ENCODE measurements at places on chromosomes 2 and 18.
A peak's percentile ranks its signal among the peaks of the same experiment; 100 is the strongest.

DNA sequence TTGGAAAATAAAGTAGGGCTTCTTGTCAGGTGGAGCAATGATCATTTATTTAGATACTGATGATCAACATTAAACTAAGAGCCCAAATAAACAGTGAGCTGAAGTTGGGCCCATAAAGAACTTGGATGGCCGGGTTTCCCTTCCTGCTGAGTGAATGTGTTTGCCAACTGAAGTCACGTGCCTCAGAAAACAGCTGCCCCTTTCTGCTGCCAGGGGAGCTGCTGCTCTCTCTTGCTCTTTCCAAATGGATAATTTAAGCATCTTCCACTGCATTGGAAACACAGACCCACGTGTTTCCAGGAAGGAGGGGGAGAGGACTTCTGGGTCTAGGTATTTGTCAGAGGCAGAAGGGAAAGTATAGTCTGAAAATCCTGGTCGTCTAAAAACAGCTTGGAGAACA, 22.9 kb upstream of the NCKAP5 start:
- DNase-seq, result no peak

GRCh38 chr2:204628926-204629712, 83.8 kb downstream of the PARD3B start:
- DNase-seq, result peak; percentile 30

DNA sequence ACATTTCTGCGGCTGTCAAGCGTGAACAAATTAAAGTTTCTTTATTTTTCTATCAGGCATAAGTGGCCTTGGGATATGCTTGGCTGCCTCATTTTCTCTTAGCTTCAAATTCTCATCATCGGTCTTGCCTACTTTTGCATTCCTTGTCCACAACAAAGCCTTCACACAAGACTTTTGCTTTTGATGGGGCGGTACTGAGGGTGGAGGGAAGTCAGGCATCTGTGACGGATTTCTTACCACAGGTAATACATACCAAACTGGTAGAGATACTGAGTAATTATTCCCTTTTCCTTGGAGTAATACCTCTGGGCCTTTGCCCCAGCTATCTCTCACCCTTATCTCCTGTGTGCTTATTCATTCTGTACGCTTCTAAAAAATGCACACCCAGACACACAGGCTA, 468.3 kb upstream of the RGPD4 start:
- no peak for DNase-seq

GRCh38 chr2:37390777-37391176, 46.3 kb downstream of the QPCT start:
- no peak for DNase-seq

DNA sequence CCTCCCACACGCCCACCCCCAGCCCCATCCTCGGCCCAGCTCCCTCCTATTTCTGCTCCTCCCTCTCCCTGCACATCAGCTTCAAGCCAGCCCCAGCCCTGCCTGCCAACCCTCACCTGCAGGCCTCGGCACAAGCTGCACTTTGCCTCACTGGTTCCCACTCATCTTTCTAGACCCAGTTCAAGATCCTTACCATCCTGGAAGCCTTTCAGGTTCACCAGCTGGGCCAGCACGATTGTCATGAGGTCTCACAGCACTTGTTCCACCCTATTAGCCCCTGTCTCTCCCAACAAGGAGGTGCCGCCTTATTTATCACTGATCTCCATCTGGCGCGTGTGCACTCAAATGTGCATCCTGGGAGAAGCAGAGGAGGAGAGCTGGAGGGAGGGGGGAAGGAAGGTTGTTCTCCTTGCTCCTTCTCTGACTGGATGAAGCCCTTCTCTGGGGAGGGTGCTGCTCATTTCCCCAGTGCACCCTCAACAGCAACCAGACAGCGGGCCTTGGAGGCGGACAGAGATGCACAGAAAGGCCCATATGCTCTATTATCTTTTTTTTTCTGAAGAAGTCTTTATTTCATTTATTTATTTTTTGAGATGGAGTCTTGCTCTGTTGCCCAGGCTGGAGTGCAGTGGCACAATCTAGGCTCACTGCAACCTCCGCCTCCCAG, 15.5 kb upstream of the BIN1 start:
- no peak for DNase-seq

GRCh38 chr2:3904061-3904460, 200.7 kb downstream of the DCDC2C start:
- no peak for DNase-seq

DNA sequence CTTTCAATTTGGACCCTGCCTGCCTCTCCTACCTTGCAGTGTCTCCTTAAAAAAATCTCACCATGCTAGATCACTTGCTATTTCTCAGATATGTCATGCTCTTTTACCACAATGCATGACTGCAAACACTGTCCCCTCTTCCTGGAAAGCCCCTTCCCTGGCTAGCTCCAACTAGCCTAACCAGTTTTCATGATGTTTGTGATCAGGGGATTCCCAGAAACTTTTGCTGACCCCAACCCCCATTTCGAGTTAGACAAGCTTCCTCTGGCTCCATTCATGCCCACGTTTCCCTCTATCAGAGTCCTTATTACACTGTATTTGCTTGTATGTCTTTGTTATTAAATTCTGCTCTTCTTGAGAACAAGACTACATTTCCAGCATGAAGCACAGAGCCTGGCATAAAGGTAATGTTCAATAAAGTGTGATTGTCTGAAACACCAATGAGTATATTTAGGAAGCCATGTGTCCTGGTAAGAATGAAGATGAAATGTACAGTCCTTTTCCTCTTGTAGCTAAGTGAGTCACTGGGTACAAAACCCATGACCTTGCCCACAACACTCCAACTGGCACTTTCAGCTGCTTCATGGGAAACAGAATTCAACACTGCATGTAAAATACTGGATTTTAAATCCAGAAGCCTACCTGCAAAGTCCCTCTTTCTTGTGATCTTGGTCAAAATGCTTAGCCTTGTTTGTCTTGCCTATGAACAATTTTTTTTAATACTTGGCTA, 62.0 kb upstream of the ATL2 start:
- DNase-seq, result no peak

GRCh38 chr2:190533175-190533967, 1.2 kb downstream of the NEMP2 start:
- DNase-seq, result peak; percentile 20

GRCh38 chr18:48676346-48676745, 137.5 kb downstream of the CTIF start:
- DNase-seq, result peak; percentile 36

DNA sequence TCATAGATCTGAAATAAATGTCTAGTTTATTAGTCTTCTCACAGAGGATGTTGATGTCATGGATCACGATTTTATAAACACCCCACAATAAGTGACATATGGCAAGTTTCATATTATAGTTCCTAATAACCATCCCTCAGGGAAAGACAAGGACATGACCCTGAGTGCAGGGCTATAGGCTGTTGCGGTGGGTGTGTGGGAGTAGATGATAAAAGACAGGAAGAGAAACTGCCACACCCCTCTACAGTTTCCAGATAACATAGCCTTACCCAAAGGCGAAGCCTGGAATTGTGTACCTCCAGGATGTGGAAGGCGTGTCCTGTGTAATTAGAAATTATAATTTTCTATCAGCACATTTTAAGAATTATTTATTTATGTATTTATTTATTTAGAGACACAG, 2.4 kb upstream of the NEDD4L start:
- DNase-seq, result no peak

DNA sequence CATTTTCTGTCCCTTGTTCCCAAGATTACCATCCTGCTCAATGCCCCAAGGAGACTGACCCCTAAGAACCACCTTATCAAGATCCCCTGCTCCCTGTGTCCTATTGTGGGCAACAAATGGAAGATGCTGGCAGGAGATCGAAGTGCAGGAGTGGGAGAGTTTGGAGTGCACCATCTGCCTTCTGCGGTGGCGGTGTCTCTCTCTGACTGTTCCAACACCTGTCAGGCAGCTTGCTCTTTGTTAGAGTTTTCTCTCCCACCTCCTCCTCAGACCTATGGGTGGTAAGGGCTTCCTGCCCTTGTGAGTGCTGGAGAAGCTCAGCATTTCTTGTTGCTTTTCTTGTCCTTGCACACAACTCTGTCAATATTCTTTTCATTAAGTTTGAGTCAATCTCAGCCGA, 64.1 kb upstream of the SPHKAP start:
- no peak for DNase-seq

GRCh38 chr2:201987426-201987825, 46.2 kb upstream of the FZD7 start:
- DNase-seq, result no peak

GRCh38 chr2:172082105-172082943, 3.0 kb upstream of the DLX1 start:
- DNase-seq, result no peak

DNA sequence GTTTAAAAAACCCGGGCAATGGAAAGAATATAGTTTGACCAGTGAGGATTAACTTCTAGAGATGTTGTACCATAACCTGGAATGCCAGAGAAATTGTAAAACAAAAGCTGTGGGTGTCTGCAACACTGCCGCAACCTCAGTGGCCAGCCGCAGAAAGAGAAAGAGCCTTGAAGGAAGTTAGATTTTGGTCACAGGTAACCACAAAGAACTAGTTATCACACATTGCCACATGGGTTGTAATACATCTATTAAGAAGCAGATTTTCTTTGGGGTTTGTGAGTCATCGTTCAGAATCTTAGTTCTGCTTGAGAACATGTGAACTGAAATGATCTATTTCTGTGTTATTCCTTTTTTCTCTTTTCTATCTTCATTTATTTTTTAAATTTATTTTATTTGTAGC, 222.9 kb upstream of the AGAP1 start:
- DNase-seq, result peak; percentile 77

DNA sequence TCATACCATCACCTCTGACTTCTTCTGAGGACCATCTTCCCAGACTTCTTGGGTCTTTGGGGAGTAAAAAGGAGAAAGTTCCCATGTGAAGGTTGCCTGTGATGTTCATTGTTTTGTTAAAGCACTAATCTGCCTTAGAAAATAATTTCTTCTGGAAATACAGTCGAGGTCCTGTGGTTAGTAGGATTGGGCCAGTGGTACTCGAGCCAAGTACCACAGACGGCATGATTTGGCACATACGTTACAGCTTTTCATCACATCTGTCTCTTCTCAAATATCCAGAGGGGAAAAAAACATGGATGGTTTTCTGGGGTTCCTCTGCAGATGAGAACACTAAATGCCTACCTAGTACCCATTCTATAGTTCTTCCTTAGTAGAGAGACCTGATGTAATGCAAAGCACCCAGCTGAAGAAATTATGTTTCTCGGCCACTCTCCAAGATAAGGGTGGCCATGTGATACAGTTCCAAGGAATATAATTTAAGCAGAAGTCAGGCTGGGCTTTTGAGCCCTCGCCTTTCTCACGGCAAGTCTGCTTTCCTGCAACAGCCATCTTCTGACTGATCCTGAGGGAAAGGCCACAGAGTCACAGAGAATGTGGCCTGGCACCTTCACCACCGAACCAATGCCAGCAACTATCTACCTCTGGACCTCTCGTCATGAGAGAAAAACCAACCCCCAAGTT, 161.0 kb downstream of the RNF152 start:
- peak; percentile 74 for DNase-seq

DNA sequence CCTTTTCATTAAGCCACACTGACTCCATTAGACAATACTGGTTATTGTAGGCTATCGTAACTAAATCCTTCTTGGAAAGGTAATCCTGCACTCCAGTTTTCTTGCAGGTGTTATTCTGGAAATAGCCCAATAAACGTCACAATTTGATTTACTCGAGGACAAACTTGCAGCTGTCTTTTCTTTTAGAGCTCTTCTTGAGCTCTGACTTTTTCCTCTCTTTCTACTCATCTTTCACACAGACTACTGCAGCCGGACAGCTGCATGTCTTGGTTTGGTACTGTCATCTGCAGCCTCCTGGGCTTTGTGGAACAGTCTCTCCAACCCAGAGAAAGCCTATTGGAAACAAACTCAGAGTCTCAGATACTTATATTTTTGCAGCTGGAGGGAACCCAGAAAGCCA, 23.0 kb upstream of the MSGN1 start:
- DNase-seq, result no peak

- DNase-seq, result no peak
Measured at GRCh38 chr2:118905206-118905605, 36.8 kb upstream of the MARCO start.

DNA sequence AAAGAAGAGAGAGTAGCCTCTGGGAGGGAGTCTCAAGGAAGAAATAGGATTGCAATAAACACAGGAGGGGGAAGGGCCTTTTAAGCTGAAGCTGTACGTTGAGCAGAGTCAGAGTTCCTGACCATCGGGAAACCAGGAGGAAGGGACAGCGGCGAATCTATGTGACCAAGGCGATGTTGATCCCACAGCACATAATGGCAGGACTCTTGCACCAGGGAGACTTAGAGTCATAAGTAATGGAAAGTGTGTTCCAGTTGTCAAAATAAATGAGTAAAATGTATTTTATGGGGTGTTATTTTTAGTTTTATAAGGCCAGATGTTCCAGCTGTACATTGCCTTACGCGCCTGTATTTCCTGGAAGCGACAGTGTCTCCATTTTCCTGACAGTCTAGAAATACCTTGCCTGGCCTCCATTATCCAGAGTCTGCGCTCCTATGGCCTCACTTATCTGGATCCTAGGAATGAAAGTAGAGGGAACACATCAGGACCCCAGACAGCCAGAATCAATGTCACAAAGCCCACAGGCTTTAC, 152.8 kb upstream of the COPS8 start:
- DNase-seq, result no peak

DNA sequence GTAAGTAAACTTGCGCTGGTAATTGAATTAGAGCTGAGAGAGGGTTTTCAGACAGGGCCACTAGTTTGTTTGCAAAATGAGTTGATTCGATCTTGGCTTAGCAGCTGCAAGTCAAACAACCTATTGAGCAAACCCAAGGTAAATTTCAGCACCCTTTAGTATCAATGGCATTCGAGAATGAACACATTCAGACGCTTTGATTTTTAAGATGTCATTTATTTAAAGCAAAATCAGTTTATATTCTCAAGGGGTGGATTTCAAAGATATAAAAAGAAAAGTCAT, 44.2 kb downstream of the TGIF1 start:
- no peak for DNase-seq

GRCh38 chr18:49561289-49562193, at the start of gene LIPG:
Gene LIPG (plus strand): TSS chr18:49562057. CDS start chr18:49562309, 252 bp downstream.
- peak; percentile 74 for DNase-seq

GRCh38 chr2:16075045-16076012, 135.0 kb downstream of the MYCN start:
- DNase-seq, result no peak

All from fibroblast of mammary gland (primary cell).